Activated CD8-positive, alpha-beta T cell treated with anti-CD3 and anti-CD28 coated beads, Interleukin-2, amount 10 ng/mL, durations not matched to agents 7 days and 5 days (primary cell): ENCODE measurements at places on chromosomes 7 and 10. TPM values are rescaled to one million over a fixed set of nuclear protein-coding genes. Genes with fewer than 3 reads are reported as not detected.

PBLD gene
- total RNA-seq = 1.3 TPM

CYP2W1 gene
- total RNA-seq = not detected

AUTS2 gene
- 16.3 TPM for total RNA-seq

ADAM8 gene
- total RNA-seq = 69.9 TPM

LRGUK gene
- 0.13 TPM for total RNA-seq

ARMC3 gene
- total RNA-seq = not detected

TRIL gene
- total RNA-seq = not detected

TMEM270 gene
- not detected for total RNA-seq

PLXNA4 gene
- 45.4 TPM for total RNA-seq

PNLIPRP1 gene
- not detected for total RNA-seq

TMEM26 gene
- not detected for total RNA-seq

TMEM225B gene
- 1.4 TPM for total RNA-seq

STEAP2 gene
- not detected for total RNA-seq

GPR26 gene
- not detected for total RNA-seq

CUTC gene
- 24.0 TPM for total RNA-seq

PGAM2 gene
- 0.34 TPM for total RNA-seq

PIK3CG gene
- total RNA-seq = 53.1 TPM

SLC26A3 gene
- total RNA-seq = not detected

IFIT1B gene
- total RNA-seq = not detected

ADAP1 gene
- 24.2 TPM for total RNA-seq

URGCP gene
- total RNA-seq = 24.7 TPM

CPED1 gene
- total RNA-seq = not detected

WNT8B gene
- 0.18 TPM for total RNA-seq

ZNF107 gene
- total RNA-seq = 20.2 TPM

VKORC1L1 gene
- total RNA-seq = 14.8 TPM

SPDYE5 gene
- total RNA-seq = not detected

HTRA1 gene
- total RNA-seq = not detected

POLR3A gene
- 17.0 TPM for total RNA-seq

LGI1 gene
- total RNA-seq = not detected

HSPA12A gene
- total RNA-seq = not detected

NODAL gene
- total RNA-seq = not detected

SPDYE16 gene
- total RNA-seq = 0.16 TPM

KMT2C gene
- total RNA-seq = 67.1 TPM

PPP1R9A gene
- not detected for total RNA-seq

ANKRD1 gene
- total RNA-seq = not detected

MEIG1 gene
- total RNA-seq = not detected

PNLIP gene
- total RNA-seq = not detected

GUSB gene
- 77.2 TPM for total RNA-seq

TWNK gene
- total RNA-seq = 11.8 TPM

TDRD1 gene
- not detected for total RNA-seq
